ENCODE measurements at places on chromosomes 16 and 17. TPM values are rescaled to one million over a fixed set of nuclear protein-coding genes. Genes with fewer than 3 reads are reported as not detected.

Gene TM4SF5
- polyA plus RNA-seq, result not detected

Gene SOCS7
- polyA plus RNA-seq, result 5.8 TPM

- no peak for DNase-seq
Measured at GRCh38 chr17:40309031-40309948, at the start of gene RARA. Gene RARA, plus strand, starts transcription at chr17:40309180. Its CDS starts 22,039 bp downstream, at chr17:40331219.

DNA sequence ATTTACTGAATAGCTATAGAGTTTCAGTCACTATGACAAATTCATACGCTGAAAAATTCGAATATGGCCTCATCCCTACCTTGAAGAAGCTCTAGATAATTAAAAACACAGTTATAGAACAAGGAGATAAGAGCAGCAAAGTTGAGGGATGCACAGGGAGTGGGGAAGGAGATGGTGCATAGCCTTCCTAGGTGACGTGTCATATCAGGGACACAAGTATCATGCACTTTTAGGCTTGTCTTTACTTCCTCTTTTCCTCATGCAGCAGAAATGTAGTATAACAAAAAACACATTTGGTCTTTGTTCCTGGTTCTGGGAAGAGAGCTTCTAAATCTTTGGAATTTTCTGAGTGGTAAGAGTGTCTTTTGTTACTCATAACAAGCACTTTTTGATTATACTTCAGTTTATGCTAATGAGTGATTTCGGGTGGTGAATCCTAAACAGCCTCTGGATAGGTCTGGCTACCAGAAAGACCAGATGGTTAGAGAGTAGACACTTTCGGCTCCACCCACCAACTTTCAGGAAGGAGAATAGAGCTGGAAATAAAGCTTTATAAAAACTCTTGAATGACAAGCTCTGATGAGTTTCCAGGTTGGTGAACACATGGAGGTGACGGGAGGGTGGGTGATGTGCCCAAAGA lies 341.4 kb downstream of the UTP18 start:
- DNase-seq, result no peak

GRCh38 chr16:87043231-87044031 lies 273.8 kb downstream of the C16orf95 start:
- DNase-seq, result peak; percentile 30

DNA sequence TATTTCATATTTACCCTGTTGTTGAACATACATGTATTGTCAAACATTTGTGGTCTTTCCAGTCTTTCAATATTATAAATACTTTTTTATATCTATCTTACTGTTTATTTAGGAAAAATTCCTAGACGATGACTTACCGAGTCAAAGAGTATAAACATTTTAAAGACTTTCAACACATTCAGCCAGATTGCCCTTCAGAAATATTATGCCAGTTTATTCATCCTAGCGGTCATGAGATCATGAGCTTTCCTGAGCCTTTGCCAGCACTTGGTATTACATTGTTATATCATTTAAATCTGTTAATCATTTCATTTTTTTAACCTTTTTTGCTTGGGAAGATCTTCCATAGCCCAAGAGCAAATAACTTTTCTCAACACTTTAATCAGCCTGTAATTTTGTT lies 197.4 kb downstream of the SPECC1 start:
- peak; percentile 41 for DNase-seq

GRCh38 chr16:8571061-8571596 lies 19.2 kb downstream of the TMEM114 start:
- no peak for DNase-seq

Gene ENPP7
- not detected for polyA plus RNA-seq

DNA sequence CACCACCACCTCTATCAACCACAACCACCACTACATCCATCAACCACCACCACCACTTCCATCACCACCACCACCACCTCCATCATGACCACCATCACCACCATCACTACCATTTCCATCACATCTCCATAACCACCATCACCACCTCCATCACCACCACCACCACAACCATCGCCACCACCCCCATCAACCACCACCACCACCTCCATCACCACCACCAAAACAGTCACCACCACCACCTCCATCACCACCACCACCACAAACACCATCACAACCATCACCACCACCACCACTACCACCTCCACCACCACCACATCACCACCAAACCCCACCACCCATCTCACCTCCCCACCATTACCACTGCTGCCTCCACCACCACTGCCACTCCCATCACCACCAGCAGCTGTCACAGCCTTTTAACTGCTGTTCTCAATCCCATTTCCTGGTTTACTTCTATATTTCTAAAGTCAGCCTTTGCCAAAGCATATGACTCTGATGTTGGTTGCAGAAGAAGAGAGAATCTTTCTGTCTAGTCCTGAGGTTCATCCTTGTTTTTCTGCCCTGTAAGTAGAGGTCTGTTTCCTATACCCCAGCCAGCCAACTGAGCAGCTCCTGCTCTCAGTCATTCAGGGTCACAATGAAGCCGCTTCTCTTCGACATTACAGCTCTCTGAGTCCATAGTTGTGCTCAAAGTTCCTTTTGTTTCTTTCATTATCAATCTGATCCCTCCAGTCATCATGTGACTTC lies 14.0 kb downstream of the MARCHF10 start:
- DNase-seq, result no peak

DNA sequence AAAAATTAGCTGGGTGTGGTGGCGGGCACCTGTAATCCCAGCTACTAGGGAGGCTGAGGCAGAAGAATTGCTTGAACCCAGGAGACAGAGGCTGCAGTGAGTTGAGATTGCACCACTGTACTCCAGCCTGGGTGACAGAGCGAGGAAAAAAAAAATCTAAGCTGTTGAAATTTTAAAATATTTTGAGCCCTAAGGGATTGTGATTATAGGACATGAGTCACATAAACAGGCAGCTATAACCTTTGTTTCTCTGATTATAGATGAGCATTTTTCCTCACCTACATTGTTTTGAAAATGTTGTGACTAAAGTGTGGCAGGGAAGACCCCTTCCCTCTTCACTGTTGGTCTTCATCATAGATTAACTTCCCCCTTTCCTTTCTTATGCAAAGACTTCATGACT lies 135.5 kb downstream of the MGAT5B start:
- no peak for DNase-seq

DNA sequence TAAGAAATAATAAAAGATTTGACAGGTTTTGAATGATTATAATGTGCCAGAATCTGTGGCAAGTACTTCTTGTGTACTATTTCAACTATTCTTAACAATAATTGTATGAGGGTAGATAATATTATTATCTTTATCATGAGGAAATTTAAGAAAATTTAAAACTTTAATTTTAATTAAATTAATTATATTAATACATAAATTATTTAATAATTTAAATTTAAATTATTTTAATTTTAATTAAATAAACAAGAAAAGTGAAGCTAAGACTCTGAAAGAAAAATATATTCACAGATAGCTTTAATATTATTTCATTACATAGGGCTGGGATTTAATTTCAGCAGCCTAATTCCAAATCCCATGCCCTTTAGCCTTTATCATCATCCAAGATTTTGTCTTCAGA lies 31.4 kb upstream of the NETO2 start:
- no peak for DNase-seq

Gene SPN
- polyA plus RNA-seq, result 0.05 TPM

Gene KRTAP4-3
- not detected for polyA plus RNA-seq

Gene ALOX12B
- not detected for polyA plus RNA-seq

- DNase-seq, result peak; percentile 2
Measured at GRCh38 chr16:81940781-81941560, 70.3 kb downstream of the SDR42E1 start.

Gene NHERF1
- 10.5 TPM for polyA plus RNA-seq

Gene CENPT
- polyA plus RNA-seq, result 17.9 TPM

DNA sequence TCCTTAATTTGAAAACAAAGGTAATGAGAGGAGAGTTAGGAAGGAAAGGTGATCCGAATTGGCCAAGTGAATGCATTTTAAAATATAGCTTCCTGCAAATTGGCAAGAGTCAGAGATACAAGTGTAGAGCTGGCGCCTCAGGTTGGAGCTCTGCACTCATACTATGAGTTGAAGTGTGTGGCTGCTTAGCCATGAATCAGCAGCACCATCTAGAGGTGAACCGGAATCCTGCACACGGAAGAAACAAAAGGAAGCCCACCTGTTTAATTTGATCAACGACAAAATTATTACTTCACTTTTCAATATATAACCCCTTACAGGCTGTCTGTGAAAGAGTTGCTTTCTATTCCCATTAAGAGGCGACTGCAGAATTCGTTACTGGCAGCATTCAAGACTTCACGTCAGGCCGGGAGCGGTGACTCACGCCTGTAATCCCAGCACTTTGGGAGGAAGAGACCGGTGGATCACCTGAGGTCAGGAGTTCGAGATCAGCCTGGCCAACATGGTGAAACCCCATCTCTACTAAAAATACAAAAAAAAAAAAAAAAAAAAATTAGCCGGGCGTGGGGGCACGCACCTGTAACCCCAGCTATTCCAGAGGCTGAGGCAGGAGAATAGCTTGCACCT lies 1253.7 kb upstream of the CDH8 start:
- DNase-seq, result no peak

Gene CRISPLD2
- 103 TPM for polyA plus RNA-seq

Gene SMTNL2
- polyA plus RNA-seq, result 0.04 TPM

DNA sequence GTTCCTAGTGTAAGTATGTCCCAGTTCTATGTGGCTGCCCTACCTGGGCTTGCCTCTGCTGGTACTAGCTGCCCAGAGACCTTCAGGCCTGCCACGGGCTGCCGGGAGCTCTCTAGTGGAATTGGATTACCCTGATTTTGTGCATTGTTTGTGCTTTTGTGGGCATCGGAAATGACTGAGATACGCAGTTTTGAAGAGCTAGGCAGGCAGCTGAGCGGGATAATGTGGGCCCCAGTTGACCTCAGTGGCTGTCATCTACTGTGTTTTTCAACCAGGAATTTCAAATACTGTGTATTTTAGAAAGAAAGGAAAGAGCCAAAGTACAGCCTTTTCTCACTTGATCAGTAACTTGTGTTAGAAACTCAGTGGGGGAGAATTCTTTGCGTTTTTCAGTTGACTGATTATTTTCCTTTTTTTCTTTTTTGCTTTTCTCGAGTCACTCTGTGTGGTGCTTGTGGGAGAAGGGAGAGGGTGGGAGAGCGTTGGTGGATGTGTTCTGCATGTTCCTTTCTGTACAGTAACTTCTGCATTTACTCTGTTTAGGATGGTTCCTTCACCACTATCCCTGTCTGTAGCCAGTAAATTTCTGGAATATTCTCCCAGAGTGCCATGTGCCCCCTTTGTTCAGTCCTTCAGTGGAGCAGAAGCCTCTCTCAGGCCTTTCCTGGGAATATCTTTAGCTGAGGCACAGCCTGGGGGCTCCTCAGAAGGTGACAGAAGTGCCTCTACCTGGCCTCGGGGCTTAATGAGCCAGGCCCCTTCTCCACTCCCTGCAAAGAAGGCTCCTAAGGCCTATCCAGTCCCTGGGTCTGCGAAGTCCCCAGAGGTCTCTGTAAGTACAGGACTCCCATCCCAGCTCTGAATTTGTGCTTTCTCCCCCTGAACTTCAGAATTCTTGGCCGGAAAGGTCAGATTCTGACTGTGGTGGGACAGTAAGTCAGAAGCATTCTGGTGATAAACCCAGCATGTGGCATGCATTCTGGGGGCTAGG lies 15.0 kb upstream of the SLC12A3 start:
- DNase-seq, result no peak

- DNase-seq, result no peak
Measured at GRCh38 chr17:39662551-39663339, 2.4 kb upstream of the TCAP start.

Gene SMG1
- 30.3 TPM for polyA plus RNA-seq

- DNase-seq, result no peak
Measured at GRCh38 chr17:39264119-39264518, 38.4 kb upstream of the STAC2 start.

Gene KRTAP2-2
- not detected for polyA plus RNA-seq

DNA sequence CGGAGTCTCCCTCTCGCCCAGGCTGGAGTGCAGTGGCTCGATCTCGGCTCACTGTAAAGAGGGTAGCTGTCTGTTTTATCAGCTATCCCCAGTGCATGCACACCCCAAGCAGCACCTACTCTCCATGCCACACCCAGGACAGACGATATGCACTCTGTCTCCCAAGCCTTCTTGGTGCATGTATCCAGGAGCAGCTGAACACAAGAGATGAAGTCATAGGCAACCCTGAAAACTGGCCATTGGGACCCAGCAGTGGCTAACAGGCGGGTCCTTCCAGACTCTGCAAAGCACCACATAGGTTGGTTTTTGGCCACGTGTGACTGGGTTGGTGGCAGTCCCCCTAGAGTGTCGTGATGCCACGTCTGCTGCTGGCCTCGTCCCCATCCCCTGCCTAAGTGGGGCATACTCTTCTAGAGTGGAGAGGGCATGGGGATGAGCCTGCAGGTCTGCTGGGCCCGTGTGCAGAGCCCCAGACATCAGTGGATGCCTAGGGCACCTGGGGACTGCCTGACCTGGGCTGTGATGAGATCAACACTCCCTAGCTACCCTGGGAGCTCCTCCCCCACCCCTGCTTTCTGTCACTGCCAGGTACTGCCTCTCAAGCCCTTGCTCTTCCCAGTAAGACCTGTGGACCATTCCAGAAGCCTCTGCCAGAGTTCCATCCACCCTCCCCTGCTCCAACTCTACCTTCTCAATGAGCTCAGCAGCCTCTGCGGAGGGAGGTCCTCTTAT lies 9.3 kb downstream of the PDE6G start:
- no peak for DNase-seq

Measured in AG04450 (cell line).